Large intestine (tissue), 12 donors: ENCODE measurements at places on chromosomes 12 and 14. TPM values are rescaled to one million over a fixed set of nuclear protein-coding genes. Genes with fewer than 3 reads are reported as not detected.

DNA sequence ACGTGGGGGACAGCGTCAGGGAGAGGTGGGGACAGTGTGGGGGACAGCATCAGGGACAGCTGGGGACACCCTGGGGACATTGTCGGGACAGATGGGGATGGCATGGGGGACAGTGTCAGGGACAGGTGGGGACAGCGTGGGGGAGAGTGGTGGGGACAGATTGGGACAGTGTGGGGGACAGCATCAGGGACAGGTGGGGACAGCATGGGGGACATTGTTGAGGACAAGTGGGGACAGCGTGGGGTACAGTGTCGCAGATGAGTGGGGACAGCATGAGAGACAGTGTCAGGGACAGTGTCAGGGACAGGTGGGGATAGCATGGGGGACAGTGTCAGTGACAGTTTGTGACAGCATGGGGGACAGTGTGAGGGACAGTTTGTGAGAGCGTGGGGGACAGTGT is 240.9 kb downstream of the TMEM121 start:
- no peaks in the 10 kb centered on the region for H3K36me3 ChIP-seq
- H3K4me3 ChIP-seq = no peak overlapping the region
- no peak for DNase-seq
- H3K27ac ChIP-seq = no peak overlapping the region
- no peaks in the 10 kb centered on the region for H3K27me3 ChIP-seq
- H3K4me1 ChIP-seq = no peaks in the 10 kb centered on the region

GRCh38 chr12:110179291-110179690 is 55.1 kb downstream of the IFT81 start:
- peaks cover 7% of the 10 kb centered on the region for H3K36me3 ChIP-seq
- no peak overlapping the region for H3K4me3 ChIP-seq
- no peak for DNase-seq
- no peaks in the 10 kb centered on the region for H3K27me3 ChIP-seq

- no peak overlapping the region for H3K4me3 ChIP-seq
- H3K36me3 ChIP-seq = no peaks in the 10 kb centered on the region
- DNase-seq = no peak
- H3K4me1 ChIP-seq = no peaks in the 10 kb centered on the region
- H3K27ac ChIP-seq = no peak overlapping the region
- H3K27me3 ChIP-seq = no peaks in the 10 kb centered on the region
Measured at GRCh38 chr14:85701763-85702162, 171.8 kb downstream of the FLRT2 start.

DNA sequence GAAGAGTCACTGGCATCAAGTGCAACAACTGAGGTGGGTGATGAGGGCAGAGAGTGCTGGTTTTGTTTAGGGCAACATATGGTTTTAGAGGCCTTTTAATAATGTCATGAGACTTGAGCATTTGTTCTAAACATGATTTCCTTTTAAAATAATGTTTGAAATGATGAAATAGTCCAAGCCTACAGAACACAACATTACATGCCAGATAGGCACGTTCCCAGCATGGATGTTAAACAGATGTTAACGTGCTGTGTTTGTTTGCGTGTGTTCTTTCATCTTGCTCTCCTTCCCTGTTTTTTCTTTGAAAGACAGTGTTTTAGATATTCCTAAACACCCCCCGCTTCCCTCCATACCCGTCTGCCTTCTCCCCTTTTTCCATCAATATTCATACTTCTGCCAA is 82.3 kb downstream of the RGS6 start:
- no peaks in the 10 kb centered on the region for H3K4me1 ChIP-seq
- no peak overlapping the region for H3K4me3 ChIP-seq
- no peak overlapping the region for H3K27ac ChIP-seq
- H3K27me3 ChIP-seq = no peaks in the 10 kb centered on the region
- DNase-seq = no peak
- H3K36me3 ChIP-seq = no peaks in the 10 kb centered on the region

The CEP170B gene
- 30.3 TPM for polyA plus RNA-seq

DNA sequence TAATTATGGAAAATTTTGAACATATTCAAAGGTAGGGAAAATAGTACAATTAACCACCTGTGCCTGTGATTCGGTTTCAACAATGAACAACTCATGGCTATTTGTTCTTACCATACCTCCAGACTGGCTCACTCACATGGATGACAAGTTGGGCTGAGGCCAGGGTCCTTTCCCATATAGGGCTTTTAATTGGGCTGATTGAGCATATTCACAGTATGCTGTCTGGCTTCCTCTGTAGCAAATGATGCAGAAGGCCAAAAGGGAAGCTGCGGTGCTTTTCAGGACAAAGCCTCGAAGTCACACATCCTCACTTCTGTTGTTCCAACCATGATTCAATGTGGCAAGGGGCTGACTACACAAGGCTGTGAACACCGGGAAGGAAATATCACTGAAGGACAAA is 297.5 kb upstream of the SLC16A7 start:
- H3K27me3 ChIP-seq = no peaks in the 10 kb centered on the region
- DNase-seq = no peak
- no peak overlapping the region for H3K27ac ChIP-seq
- H3K4me1 ChIP-seq = no peaks in the 10 kb centered on the region
- no peaks in the 10 kb centered on the region for H3K36me3 ChIP-seq

DNA sequence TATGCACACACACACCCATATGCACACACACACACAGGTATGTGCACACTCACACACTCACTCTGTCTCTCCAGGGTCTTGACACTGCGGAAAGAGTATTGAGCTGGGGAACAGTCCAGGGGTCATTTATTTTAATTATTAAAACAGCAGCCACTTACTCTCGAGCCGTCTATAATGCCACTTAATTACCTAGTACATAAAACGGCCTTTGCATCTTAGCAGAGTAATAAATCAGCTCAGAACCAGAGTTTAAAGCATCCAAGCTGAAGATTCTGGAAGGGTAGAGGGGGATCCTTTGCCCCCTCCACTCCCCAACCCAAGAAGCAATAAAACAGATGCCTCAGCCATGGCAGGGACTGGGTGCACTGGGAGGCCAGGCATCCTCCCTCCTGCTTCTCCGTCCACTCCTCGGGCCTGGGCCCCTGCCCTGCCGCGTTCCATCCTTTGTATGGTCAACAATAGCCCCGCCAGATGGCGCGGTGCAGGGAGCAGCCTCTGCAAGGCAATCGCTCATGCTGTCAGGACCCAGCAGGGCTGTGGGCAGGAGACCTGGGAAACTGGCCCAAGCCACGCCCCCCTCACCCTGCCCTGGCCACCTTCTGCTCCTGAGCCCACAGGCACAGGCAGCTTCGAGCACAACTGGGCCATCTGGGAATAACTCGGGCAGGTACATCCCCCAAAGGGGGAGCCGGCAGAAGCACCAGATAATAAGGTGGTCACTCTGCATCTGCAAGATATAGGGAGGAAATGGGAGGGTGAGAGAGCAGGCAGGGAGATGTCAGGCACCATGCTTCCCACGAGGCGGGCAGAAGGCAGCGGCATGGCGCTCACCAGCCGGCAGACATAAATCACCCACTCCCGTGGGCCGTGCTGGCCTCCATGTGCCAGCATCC is 40.9 kb downstream of the CCDC85C start:
- peaks cover 77% of the 10 kb centered on the region for H3K4me1 ChIP-seq
- no peak overlapping the region for H3K4me3 ChIP-seq
- peaks cover 1% of the 10 kb centered on the region for H3K36me3 ChIP-seq
- peak overlapping the region; percentile 79 for H3K27ac ChIP-seq
- DNase-seq = peak; percentile 71

The ANKRD33 gene
- 0.06 TPM for polyA plus RNA-seq

DNA sequence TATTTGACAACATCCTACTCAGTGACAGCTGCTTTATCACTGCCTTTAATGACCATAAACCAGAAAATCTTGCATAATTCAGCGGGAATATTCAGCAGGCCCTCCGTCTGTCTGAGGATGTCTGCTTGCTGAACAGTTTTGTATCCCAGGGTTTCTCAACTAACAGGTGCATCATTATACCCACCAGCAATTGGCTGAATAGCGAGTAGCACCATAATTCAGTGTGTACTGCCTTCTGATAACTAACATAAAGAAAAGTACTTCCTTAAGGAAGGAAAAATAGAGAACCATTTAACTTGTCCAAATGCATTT is 680.1 kb downstream of the GALC start:
- H3K27me3 ChIP-seq = no peaks in the 10 kb centered on the region
- no peak overlapping the region for H3K27ac ChIP-seq
- H3K36me3 ChIP-seq = no peaks in the 10 kb centered on the region
- no peaks in the 10 kb centered on the region for H3K4me1 ChIP-seq

The IFNG-AS1 gene
- 0.13 TPM for polyA plus RNA-seq

GRCh38 chr12:120787889-120788288 is 62.3 kb downstream of the ACADS start:
- H3K27me3 ChIP-seq = no peaks in the 10 kb centered on the region
- peaks cover 7% of the 10 kb centered on the region for H3K36me3 ChIP-seq
- H3K4me1 ChIP-seq = no peaks in the 10 kb centered on the region
- DNase-seq = no peak

- H3K36me3 ChIP-seq = no peaks in the 10 kb centered on the region
- DNase-seq = peak; percentile 24
- H3K27ac ChIP-seq = no peak overlapping the region
- H3K4me3 ChIP-seq = no peak overlapping the region
- H3K27me3 ChIP-seq = no peaks in the 10 kb centered on the region
Measured at GRCh38 chr14:85471744-85472143, 58.2 kb upstream of the FLRT2 start.

DNA sequence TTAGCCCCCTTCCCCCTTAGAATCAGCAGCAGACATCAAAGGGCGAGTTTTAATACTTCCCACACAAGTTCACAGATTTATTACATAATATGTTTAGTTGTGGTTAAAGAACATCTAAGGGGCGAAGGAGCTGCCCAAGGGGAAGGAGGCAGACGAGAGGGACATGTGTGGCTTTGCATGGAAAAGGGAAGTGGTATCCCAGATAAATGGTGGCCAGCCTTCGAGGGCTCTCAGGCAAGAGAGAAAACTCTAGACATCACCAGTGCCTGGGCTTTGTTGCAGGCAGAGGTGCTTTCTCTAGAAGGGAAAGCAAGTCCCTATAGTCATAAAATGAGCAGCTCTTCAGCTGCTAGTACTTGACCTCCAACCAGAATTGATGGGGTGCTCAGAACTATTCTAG is 121.2 kb downstream of the CACNA1C start:
- peaks cover 19% of the 10 kb centered on the region for H3K4me1 ChIP-seq
- H3K4me3 ChIP-seq = no peak overlapping the region
- DNase-seq = no peak
- no peaks in the 10 kb centered on the region for H3K36me3 ChIP-seq

The PIWIL1 gene
- polyA plus RNA-seq = 0.19 TPM

DNA sequence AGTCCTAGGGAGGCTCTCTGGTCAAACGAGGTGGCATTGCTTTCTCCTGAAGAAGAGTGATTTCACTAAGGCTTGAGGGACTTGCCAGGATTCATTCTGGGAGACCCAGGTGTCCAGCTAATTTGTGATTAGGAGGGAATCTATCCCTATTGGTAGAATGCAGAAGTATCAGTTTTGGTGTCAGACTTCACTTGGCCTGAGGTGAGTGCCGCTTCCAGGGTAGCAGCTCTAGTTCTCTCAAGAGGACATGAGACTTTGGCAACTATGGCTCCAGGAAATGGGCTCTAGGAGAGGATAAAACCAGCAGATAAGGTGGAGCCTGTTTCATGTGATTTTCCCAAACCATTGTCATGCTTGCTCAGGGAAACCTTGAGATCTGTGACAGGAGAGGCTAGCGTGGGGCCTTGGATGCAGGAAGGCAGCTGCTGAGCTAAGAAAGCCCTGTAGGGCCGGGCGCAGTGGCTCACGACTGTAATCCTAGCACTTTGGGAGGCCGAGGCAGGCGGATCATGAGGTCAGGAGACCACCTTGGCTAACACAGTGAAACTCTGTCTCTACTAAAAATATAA is 11.6 kb upstream of the TMEM117 start:
- H3K27ac ChIP-seq = no peak overlapping the region
- DNase-seq = no peak
- H3K36me3 ChIP-seq = no peaks in the 10 kb centered on the region
- no peaks in the 10 kb centered on the region for H3K4me1 ChIP-seq
- no peak overlapping the region for H3K4me3 ChIP-seq
- no peaks in the 10 kb centered on the region for H3K27me3 ChIP-seq

DNA sequence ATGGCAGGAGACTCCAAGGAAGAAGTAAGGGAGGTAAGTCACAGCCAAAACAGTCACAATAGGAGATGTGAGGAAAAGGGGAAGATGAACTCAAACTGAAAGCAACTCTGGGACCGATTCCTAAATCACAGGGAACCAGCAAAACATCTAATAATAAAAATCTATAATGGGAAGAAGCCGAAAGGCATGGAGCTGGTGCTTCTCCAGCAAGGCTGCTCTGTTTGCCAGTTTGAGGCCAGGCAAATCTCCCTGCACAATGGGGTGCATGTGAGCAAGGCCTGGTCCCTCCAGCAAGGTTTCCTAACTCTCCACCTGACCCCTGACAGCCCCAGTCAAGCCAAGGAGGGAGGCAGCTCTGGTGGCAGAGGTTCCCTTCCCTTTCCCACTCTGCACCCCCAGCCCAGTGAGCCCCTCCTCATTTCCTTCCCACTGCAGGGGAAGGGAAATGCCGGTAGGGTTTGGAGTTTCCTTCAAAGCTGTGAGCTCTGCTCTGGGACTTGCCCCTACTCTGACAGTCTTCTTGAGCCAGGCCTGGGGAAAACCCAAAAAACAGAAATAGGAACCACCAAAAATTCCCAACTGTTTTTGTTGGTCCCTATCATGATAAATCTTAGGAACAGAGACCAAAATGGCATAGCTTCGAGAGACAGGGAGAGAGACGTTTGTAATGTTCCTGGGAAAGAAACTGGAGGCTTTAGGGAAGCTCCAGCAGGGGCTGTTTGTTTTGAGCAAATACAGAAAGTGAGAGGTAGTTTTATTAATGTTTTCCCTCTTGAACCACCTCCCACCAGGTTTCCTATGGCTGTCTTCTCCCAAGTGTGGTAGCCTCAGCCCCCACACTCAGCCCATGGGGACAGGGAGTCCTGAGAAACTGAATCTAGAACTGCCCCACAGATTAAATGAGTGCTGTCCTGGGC is 34.6 kb downstream of the FMNL3 start:
- peak overlapping the region; percentile 84 for H3K27ac ChIP-seq
- H3K4me3 ChIP-seq = no peak overlapping the region
- no peaks in the 10 kb centered on the region for H3K27me3 ChIP-seq
- no peak for DNase-seq

The DBX2 gene
- polyA plus RNA-seq = 0.01 TPM

DNA sequence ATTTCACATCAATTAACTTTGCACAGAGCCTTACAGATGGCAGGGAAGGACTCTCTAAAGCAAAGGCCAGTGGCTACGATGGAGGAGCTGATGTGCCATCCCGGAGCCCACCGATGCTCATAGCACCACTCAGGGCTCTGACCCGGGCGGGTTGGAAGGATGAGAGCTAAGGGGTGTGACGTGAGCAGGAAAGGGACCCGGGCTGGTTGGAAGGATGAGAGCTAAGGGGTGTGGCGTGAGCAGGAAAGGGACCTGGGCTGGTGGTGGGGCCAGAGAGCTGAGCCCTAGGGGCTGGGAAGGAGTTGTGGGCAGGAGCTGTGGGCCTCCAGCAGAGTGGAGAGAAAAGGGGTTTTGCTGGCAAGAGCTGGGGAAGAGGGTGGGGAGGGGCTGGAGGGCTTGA is 3.8 kb upstream of the FBRSL1 start:
- H3K4me3 ChIP-seq = no peak overlapping the region
- no peaks in the 10 kb centered on the region for H3K36me3 ChIP-seq
- H3K27ac ChIP-seq = no peak overlapping the region
- H3K27me3 ChIP-seq = peaks cover 17% of the 10 kb centered on the region
- H3K4me1 ChIP-seq = peaks cover 5% of the 10 kb centered on the region

GRCh38 chr12:53502331-53502730 is 1.2 kb downstream of the TARBP2 start:
- DNase-seq = no peak
- H3K36me3 ChIP-seq = peaks cover 40% of the 10 kb centered on the region
- no peak overlapping the region for H3K27ac ChIP-seq
- peaks cover 27% of the 10 kb centered on the region for H3K4me1 ChIP-seq
- H3K27me3 ChIP-seq = no peaks in the 10 kb centered on the region

The LRFN5 gene
- polyA plus RNA-seq = 2.3 TPM
